ENCODE measurements at places on chromosomes 13 and 19.
A peak's percentile ranks its signal among the peaks of the same experiment; 100 is the strongest.

- DNase-seq, result no peak
Measured at GRCh38 chr13:109840201-109840892, 54.0 kb upstream of the IRS2 start.

DNA sequence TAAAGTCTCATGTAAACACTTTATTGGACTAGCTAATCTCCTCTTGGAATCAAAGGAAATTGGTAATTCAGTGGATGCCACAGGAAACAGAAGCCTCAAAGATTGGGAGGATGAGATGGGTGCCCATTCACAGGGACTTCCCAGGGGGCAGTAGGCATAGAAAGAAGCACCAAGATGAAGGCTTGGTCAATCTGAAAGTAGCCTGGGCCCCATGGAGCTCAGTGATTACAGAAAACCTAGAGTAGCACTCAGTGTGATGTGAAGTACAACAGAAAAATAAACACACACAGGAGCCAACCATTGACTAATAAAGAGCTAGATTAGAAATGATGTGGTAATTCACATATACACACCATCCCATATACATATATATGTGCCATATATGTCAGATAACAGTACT, 560.6 kb downstream of the TBC1D4 start:
- DNase-seq, result no peak

DNA sequence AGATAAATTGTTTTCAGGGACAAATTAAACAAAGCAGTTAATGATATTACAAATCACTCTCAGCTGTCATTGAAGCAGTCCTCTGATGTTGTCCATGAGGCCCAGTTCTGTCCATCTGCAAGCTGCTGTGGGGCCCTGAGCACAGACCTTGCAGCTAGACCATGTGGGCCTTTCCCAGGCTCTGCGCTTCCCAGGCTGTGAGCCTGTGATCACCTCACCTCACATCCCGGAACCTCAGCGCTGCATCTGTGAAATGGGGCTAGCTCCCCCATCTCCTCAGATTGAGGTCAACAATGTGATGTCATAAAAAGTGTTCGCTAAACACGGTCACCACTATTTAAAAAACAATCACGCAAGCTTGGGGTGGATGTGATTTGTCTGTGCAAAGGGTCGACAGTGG, 51.9 kb upstream of the UQCRFS1 start:
- no peak for DNase-seq

GRCh38 chr13:26599860-26600259, 42.4 kb downstream of the WASF3 start:
- DNase-seq, result no peak

DNA sequence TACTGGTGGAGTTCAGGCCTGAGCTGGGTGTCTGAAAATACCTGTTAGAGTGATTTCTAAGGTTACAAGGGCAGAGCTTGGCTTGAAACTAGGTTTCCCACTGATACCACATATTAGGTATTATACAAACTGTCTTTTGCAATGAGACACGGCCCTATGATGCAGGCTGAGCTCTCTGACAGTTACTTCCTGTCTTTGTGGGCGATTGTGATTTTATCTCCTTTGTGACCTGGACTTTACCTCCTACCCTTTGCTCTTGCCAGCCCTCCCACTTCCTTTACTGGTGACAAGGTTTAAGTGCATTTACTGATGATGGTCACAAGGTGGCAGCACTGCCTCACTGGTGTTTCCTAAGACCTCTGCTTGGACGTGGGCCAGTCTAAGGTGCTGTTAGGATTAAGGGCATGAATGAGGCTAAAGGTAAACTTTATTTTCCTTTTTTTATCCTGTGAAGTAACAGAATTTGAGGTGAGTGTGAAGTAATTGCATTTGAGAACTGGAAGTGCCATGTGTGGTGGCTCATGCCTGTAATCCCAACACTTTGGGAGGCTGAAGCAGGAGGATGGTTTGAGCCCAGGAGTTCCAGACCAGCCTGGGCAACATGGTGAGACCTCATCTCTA, 7.7 kb upstream of the CXCL17 start:
- peak; percentile 86 for DNase-seq

DNA sequence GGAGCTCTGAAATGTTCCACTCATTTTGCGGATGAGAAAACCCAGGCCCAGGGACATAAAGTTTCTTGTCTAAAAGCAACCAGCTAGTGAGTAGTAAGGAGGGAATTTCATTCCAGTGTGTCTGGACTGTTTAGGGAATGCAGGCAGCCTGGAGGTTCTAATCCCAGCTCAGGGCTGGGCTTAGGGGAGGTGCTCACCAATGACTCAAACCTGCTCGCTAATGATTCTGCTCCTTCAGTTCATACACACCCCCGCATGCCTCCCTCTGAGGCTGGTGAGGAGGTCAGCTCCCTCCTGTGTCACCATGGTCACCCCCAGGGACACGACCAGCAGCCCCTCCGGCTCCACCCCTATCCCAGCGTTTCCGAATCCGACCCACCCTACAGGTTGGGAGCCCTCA, 34.6 kb downstream of the CYP4F2 start:
- DNase-seq, result no peak

GRCh38 chr13:111265006-111265700, 55.3 kb upstream of the TEX29 start:
- no peak for DNase-seq

DNA sequence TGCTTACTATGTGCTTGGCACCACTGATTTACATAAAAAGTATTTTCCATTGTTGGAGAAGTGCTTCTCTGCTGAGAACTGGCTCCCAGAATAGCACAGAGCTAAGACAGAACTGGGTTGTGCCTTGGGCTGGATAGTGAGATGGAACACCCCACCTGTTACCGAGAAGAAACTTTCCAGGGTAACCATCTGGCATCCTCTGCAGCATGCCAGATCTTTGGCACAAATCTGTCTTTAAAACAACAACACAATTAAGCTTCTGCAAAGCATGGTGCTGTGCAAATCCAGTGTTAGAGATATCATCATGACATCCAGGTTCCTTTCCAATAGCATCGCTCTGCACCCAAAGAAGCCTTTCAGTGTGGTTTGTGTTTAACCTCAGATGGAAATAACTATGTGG, 202.5 kb upstream of the RFC3 start:
- DNase-seq, result no peak

- DNase-seq, result no peak
Measured at GRCh38 chr13:54742984-54743383, 1714.4 kb downstream of the OLFM4 start.

- no peak for DNase-seq
Measured at GRCh38 chr13:57314897-57315520, 148.0 kb downstream of the PRR20E start.

- no peak for DNase-seq
Measured at GRCh38 chr13:24737042-24737441, 26.9 kb upstream of the RNF17 start.

DNA sequence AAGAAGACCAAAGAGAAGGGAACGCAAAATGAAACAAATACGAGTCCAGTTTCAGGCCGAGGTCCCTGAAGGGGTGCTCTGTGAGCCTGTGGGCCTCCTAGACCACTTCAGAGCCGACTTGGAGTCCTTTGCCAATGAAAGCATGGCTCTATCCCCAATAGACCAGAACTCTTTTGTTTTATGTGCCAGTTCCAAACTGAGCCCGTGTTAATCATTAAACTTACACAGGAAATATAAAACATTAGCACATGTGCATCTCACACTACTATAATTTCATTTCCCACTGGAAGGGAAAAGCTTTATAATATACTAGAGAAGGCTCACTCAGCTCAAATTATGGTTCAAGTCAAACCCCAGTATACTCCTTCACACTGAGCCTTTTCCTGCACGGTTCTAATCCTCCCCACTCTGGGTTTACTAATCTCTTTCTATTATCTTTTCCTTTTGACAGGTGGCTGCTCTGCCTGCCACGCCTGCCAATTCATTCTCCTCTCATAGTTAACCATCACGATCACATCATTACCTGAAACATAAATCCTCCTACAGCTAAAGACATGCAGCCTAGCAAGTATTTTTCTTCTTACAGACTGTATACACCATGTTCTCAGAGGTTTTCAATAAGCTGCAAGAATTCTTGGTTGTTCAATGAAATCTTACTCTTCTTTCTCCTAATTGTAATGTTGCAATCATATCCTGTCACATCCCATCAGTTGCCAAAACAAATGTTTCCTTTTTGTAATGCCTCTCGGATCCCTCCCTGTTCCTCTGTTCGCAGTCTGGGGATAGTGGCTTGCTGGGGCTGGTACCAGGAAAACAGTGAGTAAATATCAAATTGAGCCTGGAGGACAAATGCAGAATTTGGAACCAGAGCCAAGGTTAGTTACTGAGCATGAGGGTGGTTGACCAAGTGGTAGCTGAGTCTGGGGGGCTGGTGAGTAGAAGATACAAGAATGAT, 18.8 kb upstream of the WASF3 start:
- DNase-seq, result no peak

DNA sequence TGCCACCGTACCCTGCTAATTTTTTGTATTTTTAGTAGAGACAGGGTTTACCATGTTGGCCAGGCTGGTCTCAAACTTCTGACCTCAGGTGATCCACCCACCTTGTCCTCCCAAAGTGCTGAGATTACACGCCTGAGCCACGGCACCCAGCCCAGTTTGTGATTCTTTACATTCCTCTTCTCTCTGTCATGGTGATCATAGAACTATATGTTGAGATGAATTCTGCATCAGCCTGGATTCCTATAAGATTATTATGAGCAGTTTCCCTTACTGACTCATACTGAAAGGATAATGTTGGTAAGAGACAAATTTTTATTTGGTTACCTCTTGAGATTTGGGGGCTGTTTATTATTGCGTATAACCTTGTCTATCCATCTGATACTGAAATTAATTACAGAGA, 121.5 kb upstream of the CSNK1A1L start:
- no peak for DNase-seq

- DNase-seq, result no peak
Measured at GRCh38 chr19:3669947-3670795, 30.1 kb downstream of the PIP5K1C start.

DNA sequence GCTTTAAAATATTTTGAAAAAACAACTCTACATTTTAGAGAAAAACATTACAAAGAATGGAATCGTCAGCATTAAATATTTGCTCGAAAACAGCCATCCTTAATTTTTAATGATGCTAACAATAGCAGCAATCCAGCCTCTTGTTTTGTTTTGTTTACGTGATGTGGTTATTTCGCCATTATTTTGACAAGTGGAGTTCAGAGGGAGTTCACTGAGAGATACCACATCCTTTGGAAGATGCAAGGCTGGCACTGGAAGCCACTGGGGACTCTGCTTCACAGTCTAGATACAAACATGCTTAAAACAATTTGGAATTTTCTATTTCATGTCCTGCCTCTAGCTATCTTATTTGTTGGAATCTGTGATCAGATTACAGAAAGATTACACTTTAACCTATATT, 556.3 kb downstream of the PCDH17 start:
- no peak for DNase-seq

- no peak for DNase-seq
Measured at GRCh38 chr13:94239135-94239534, 240.3 kb downstream of the DCT start.

- DNase-seq, result no peak
Measured at GRCh38 chr13:85148009-85148408, 651.2 kb downstream of the SLITRK6 start.

DNA sequence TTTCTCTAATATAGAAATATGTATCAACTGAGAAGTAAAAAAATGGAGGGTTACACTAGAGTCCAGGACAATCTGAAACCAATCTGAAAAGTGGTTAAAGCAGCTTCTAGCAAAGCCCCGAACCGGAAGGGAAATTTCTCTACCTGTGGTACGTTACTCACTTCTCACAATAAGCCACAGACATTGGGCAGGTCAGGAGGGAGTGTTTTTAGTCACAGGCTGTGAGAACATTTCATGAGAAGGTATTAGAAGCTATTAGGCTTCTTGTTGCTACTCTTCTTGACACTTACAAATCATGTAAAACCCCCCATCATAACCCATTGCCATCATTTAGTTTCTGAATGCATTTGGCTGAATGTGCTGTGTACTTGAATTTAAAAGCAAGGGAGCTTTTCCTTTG, 120.9 kb downstream of the NUFIP1 start:
- DNase-seq, result no peak

DNA sequence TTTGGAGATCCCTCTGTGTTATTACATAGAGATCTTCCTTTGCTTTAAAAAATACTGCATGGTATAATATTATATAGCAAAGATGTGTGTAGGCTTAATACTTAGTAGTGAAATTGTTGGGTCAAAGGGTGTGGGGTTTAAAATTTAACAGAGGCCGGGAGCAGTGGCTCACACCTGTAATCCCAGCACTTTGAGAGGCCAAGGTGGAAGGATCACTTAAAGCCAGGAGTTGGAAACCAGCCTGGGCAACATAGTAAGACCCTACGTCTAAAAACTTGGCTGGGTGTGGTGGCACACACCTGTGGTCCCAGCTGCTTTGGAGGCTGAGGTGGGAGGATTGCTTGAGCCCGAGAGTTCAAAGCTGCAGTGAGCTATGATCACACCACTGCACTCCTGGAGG, 22.3 kb upstream of the CEBPA start:
- DNase-seq, result no peak

- peak; percentile 42 for DNase-seq
Measured at GRCh38 chr19:30784850-30785457, 412.8 kb downstream of the ZNF536 start.

- no peak for DNase-seq
Measured at GRCh38 chr13:25266706-25267105, 20.6 kb downstream of the MTMR6 start.

Measured in thymus (tissue), 14 donors.